ENCODE measurements at places on chromosomes 3 and 15.

- DNase-seq = no peak
These were observed 9.2 kb downstream of the SHQ1 start for GRCh38 chr3:72839057-72839456.

DNA sequence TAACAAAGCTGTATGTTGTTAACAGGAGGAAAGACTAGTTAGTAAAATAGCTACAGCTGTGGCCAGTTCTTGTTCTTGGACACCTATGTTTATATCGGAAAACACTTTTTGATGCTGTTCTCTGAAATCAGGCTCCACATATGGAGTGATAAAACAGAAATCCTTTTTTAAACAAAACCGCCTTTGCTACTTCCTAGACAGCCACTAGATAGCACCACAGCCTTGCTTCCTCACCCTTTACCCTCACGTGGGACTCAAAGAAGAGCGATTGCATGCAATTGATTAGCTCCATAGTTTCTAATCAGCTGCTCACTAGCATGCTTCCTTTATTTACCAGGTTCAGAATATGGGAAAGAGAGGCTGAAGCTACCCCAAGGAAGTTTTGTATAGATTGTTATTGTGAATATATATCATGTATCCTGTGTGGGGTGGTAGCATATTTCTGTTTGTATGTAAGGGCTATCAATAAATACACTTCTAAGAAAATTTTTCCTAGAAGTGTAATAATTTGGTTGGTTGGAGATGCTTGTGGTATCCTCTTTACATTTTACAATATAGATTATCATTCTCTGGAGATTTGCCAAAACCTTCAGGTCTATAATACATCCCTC lies 4.3 kb upstream of the MTFMT start:
- peak; percentile 37 for DNase-seq

DNA sequence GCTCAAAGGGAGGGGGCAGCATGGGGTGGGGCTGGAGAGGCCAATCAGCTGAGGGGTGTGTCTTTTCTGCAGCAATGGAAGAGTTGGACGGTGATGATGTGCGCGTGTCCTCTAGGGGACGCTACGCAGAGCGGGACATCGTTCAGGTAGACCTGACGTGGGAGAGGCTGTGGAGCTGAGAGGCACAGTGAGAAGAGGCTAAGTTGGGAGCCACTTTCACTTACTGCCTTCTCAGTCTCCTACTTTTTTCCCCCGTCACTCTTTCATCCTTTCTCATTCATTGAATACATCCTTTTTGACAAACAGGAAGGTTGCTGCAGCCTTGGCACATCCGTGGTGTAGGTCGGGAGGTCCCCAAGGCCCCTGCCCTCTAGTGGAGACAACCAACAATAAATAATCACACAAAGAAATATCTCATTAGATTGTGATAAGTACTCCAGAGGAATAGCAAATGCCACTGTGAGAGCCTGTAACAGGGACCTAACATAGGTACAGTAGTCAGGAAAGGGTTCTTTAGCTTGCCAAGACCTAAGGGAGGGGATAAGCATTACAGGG lies 4.4 kb upstream of the BRPF1 start:
- peak; percentile 22 for DNase-seq

- no peak for DNase-seq
These were observed 10.6 kb downstream of the RBMS3 start for GRCh38 chr3:29291260-29291981.

- DNase-seq = peak; percentile 38
These were observed 74.1 kb downstream of the LRTM1 start for GRCh38 chr3:54853573-54854404.

Measured in NCI-H526 treated with DMSO at 0.1 percent for 48 hours (cell line).